Fibroblast of upper back skin (primary cell): ENCODE measurements at places on chromosomes 13 and 19.

GRCh38 chr13:32897296-32897695, 118.9 kb upstream of the KL start:
- peak; percentile 26 for DNase-seq

GRCh38 chr13:26560456-26560855, 3.0 kb downstream of the WASF3 start:
- DNase-seq, result no peak

DNA sequence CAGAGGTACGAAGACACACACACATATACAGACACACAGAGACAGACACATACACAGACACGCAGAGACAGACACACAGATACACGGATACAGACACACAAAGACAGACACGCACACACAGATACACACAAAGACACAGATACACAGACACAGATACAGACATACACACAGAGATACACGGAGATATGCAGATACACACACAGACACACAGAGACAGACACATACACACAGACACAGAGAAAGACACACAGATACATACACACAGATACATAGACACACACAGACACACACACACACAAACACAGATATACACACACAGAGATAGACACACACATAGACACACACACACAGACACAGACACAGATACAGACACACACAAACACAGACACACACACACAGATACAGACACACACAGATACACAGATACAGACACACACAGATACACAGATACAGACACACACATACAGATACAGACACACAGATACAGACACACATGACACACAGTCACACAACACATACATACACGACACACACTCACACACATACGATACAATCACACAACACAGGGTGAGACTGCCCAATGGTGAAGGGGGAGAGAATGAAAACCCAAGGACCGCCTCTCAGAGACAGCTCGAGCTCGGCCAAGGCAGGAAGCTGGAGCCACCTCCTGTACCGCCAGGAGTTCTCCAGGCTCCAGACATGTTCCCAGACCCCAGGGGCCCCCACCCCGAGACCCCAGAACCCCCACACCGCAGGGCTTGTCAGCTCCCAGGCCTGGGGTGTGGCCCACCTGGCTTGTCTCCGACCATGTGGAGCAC, 8.8 kb upstream of the CCER2 start:
- DNase-seq, result no peak

GRCh38 chr13:40943073-40943472, 76.0 kb downstream of the ELF1 start:
- DNase-seq, result no peak

DNA sequence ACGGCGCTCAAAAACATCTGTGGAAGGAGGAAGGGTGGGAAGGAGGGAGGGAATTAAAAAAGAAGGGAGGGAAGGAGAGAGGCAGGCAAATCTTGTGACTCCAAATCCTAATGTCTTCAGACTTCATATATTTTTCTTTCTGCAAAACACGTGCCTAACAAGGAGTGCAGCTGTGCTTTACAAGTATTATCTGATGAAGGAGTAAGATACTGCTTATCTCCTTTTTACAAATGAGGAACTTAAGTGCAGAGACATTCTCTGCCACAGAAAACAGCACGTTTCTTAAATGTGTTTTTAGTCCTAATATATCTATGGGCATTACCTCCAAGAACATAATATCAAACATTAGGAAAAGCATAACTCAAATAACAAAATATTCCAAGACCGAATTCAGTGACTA, 6.5 kb downstream of the FLT3 start:
- no peak for DNase-seq

- DNase-seq, result no peak
These were observed 157.1 kb upstream of the SPRY2 start for GRCh38 chr13:80497978-80498377.

- DNase-seq, result no peak
These were observed 22.4 kb upstream of the C13orf46 start for GRCh38 chr13:113996081-113996911.

DNA sequence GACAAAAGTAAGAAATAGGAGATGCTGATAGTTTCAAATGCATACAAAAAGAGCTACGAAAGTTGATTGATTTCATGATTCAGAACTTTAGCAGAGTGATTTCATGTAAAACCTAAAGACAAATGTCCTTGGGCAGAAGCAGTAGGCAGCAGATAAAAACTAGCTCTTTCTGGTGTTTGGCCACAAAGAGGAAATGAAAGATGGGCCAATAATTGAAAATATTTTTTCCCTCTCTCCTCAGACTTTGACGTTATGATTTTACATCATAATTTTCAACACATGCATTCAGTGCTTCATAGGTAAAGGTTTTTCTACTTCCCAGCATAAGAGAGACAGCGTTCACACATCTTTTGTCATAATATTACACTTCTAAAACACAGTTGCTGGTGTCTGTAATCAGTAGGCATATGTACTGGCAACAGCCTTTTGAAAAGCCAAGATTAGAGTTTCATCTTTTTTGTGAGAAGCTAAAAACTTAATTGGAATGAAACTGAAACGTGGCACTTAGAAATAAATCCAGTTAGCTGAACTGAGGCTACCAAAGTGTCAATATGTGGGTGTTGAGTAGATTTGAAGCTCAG, 9.3 kb downstream of the SCEL start:
- no peak for DNase-seq

GRCh38 chr13:29993196-29993595, 142.8 kb upstream of the UBL3 start:
- no peak for DNase-seq

- DNase-seq, result no peak
These were observed 3.8 kb upstream of the FGF14 start for GRCh38 chr13:102405499-102406100.

GRCh38 chr13:37443538-37443937, 155.0 kb downstream of the POSTN start:
- peak; percentile 85 for DNase-seq

DNA sequence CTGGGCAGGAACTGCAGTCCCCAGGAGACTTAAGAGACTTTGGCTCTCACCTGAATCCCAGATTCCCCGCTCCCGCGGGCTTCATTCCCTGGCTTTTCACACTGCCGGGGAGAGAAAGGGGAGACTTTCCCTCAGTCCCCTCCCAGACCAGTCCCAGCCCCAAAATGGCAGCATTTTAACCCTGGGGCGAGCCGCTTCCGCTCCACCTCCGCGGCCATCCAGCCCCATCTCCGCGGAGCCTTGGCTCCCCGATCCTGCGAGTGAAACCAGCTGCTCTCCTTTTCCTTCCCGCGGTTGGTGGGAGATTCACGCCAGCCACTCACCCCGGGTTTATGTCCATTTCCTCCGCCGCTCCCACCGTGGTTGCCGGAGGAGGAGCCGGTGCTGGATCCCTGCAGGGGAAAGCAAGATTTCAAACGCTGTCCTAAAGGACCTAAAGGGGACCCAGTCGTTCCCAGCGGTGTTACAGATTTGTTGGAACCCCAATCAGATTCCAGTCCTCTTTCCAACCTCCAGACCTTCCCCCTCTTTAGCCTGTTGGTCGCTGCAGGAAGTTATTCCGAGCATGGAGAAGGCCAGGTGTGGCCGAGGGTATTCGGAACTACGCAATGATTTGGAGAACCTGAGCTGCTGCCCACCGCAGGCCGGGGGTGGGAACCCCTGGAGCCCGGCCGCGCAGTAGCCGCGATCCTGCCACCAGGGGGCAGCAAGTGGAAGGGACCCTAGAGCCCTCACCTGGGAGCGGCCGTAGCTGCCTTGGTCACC, 3.4 kb downstream of the DMKN start:
- DNase-seq, result peak; percentile 38

- DNase-seq, result peak; percentile 59
These were observed 7.3 kb upstream of the F7 start for GRCh38 chr13:113098162-113098732.

DNA sequence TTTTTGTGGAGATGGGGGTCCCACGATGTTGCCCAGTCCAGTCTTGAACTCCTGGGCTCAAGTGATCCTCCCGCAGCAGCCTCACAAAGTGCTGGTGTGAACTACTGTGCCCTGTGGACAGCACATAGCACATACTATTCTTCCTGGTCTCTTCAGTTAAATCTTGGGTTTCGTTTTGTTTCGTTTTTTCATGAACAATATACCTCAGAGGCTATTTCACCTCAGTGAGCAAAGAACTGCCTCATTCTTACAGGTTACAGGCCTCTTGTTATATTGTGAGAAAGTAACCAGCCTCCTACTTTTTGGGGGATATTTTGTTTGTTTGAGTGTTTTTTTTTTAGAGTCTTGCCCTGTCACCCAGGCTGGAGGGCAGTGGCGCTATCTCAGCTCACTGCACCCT, 1.3 kb upstream of the C3 start:
- DNase-seq, result no peak

- no peak for DNase-seq
These were observed 323.0 kb downstream of the DNAJC15 start for GRCh38 chr13:43346427-43346826.

GRCh38 chr13:44191504-44192171, 182.0 kb upstream of the SERP2 start:
- peak; percentile 78 for DNase-seq

DNA sequence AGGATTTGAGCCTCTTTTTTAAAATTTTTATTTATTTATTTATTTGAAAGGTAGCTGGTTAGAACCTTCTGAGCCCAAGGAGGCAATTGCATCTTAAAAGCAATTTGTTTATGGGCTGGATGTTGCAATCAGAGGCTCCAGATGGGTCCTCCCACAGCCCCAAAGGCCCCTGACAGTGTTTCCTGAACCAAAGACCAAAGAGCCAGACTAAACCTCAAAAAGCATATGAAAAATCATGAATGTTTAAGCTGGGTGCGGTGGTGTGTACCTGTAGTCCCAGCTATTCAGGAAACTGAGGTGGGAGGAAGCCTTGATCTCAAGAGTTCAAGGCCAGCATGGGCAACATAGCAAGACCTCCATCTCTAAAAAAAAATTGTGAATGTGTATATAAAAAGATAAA, 67.8 kb upstream of the RGCC start:
- no peak for DNase-seq
